B cell (primary cell): ENCODE measurements at places on chromosomes 4 and X.

DNA sequence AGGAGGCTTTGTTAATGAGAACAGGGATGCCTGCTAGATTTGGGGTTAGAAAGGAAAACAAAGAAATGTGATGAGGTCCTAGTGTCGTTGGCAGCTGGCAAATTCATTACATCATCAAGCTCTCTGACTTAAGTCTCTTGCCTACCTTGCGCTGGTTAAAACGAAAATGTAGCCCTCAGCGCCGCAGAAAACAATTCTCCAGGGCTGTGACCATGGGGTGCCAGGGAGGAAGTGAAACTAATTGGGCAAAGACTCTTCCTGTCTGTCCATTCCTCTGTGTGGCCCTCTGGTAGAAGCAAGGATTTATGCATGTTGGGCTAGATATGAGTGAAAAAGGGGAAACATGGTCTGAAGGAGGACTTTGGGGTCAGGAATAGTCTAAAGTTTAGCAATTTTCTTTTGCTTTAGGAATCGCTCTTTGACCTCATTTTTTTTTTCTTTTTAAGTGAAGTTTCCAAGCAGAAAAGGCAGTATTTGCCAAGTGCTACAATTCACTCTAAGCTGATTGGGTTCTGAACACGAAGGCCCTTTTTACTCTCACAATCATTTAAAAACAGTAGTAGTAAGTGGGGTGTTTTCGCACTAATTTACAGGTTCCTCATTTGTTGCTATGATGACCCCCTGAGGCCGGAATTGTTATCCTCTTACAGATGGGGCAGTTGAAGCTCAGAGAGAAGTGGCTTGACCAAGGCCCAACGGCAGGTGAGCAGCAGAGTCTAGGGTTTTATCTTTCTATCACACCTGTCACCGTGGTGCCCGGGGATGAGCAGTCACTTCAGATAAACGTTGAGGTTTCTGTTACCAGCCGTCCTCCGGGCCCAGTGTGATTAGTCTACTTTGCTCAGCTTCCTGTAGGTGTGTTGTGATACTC lies 27.3 kb upstream of the CHRNA9 start:
- peak; percentile 92 for DNase-seq

DNA sequence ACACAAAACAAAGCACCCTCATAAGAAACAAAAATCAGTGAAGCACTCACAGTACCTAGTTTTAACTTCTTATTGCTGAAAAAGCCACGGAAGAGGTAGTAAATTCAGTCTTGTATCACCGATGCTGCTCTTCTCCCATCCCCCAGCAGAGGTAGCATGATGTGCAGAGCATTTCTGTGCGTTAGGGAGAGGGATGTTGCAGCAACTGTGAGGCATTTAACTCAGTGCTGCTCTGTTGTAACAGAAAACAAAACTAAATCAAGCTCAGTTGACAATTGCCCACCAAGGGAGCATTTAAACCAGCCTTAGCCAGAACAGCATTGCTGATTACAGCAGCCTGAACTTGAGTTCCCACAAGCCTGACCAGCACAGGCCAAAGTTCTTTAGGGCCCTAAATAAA lies 1279.7 kb upstream of the ADGRL3 start:
- no peak for DNase-seq

- no peak for DNase-seq
These were observed 200.9 kb downstream of the NKX6-1 start for GRCh38 chr4:84298023-84298718.

GRCh38 chr4:36281384-36282106 lies at the start of gene DTHD1:
Gene DTHD1, plus strand, starts transcription at chr4:36281616. Its CDS starts 143 bp downstream, at chr4:36281759.
- DNase-seq = no peak

- no peak for DNase-seq
These were observed 146.4 kb upstream of the NOCT start for GRCh38 chr4:138869165-138869564.

- no peak for DNase-seq
These were observed 54.7 kb downstream of the MFAP3L start for GRCh38 chr4:169971456-169972015.

GRCh38 chrX:70554523-70554922 lies 109.9 kb downstream of the DLG3 start:
- no peak for DNase-seq

GRCh38 chr4:106160560-106160959 lies 155.4 kb downstream of the TBCK start:
- no peak for DNase-seq

GRCh38 chrX:112841114-112841819 lies 636 bp upstream of the AMOT start:
- DNase-seq = peak; percentile 87

GRCh38 chrX:79524642-79525041 lies 157.5 kb upstream of the ITM2A start:
- no peak for DNase-seq
